ENCODE measurements at places on chromosomes 2 and 18. TPM values are rescaled to one million over a fixed set of nuclear protein-coding genes. Genes with fewer than 3 reads are reported as not detected.
A peak's percentile ranks its signal among the peaks of the same experiment; 100 is the strongest.

Gene CLEC4F
- not detected for total RNA-seq

GRCh38 chr2:20669562-20670314 is 2.8 kb downstream of the GDF7 start:
- no peak for DNase-seq

DNA sequence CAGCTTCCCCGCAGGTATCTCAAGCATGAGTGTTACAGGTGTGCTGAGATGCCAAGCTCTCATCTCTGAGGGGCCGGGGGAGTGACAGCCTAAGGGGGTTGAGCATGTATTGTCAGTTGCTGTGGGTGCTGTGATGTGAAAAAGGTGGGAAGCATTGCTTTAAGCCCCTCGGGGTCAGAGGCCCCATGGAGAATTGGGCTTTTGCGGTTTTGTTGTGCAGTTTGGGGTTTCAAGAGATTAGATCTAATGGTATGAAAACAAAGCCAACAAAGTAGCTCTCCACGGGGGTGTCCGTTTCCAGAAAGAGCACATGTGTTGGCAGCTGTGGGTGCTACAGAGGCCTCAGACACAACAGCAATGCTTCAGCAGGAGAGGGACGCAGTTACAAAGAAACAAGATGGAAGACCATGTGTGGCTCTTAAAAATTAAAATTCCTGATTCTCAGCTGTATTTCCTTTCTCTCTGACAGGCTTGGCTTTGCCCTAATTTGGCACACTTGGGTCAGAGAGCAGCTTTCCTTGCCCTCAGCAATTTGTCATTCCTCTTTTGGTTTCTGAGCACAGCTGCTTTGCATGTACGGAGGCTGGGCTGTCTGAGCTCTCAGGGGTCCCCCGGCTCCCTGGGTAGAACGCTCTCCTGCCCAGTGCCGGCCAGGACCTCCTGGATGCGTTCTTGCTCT is 69.9 kb downstream of the TMEM247 start:
- no peak for DNase-seq

Gene MARCHF4
- total RNA-seq = 5.0 TPM

DNA sequence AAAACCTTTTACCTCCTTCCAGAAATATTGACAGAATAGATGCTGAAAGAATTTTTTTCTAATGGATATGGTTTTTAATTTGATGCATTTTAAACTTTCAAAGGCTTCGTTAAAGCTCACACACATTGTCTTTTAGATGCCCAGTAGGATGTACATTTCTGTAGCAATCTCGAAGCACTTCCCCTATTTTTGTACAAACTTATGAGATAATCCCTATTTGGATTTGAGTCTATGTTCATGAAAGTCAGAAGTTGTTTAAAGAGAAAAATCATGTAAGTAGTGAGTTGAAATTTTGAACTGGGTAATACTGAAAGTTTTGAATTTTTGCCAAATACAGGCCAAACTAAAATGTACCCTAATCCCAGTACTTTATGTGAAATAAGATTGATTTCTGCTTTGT is 38.1 kb upstream of the MMADHC start:
- DNase-seq = no peak

GRCh38 chr18:51185075-51185474 is 12.4 kb downstream of the MEX3C start:
- peak; percentile 29 for DNase-seq

- DNase-seq = no peak
These were observed 311.1 kb downstream of the NR4A2 start for GRCh38 chr2:156021146-156022040.

GRCh38 chr2:127659408-127660290 is 13.7 kb downstream of the GPR17 start:
- DNase-seq = no peak

Data from M059J (cell line).